ENCODE measurements at places on chromosomes 5 and 9.

GRCh38 chr5:82422001-82422740, 144.0 kb upstream of the RPS23 start:
- no peak for DNase-seq

GRCh38 chr9:131019388-131020239, 10.6 kb downstream of the LAMC3 start:
- no peak for DNase-seq

DNA sequence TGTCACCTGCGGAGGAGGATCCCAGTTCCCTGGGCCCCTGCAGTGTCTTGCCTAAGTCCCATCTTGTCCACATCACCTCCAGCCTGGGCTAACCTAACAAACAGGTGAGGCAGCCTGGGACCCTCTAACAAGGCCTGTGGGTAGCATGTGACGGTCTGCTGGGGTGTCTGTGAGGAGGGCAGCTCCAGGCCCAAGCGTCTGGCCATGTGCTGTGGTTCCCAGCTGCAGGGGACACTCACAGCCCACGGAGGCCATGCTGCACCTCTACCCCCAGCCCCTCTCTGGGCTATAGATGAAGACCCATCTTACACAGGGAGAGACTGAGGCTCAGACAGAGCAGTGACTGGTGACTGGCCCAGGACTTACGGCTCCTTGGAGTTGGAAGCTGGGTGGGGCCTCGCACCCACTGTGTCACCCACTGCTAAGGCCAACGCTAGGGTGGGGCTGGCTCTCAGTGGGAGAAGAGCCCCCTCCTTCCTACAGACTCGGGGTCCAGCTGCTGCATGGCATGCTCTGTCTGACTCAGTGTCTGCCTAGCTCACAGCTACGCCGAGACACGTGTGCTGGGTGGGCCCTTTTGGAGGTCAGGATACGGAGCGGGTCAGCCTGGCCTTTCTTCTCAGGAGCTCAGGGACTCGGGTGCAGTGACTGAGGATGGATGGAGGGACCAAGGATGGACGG, 40.8 kb upstream of the RNF130 start:
- DNase-seq: no peak

DNA sequence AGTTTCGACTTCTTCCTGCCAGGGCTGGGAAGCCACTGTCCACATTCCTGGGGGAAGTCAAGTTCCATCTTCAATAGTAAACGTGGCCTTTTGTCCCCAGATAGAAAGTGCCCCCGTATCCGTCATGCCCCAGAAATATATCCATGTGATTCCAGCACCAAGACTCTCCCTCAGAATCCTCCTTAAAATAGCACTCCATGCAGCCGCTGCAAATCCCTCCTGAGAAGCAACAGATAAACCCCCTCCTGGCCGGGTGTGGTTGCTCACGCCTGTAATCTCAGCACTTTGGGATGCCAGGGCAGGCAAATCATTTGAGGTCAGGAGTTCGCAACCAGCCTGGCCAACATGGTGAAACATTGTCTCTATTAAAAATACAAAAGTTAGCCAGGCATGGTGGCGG, 126.1 kb downstream of the OLFM1 start:
- DNase-seq: no peak

DNA sequence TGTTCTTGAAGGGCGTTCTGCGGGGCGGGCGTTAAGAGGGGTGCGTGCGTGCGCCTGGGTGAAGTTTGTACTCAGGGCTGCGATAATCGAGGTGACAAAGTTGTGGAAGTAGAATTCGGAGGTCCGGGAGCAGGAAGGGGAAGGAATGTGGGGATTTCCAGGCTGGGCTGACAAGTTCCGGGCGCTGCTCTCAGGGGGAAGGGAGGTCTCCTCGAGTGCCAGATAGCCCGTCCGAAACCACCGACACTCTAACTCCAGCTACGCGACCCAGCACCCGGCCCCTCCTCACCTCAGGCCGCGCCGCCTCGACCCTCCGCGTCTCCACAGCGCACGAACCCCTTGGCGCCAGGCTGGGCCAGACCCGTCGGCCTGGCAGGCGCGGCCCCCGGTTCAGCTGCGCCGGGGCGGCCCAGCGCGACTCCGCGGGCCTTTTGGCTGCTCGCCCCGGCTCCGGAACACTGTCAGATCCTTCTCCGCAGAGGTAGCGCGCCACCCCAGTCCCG, at the start of gene IL6ST:
Gene IL6ST, minus strand, starts transcription at position 469 of the 503 bp plus-strand sequence. CDS start 18,685 bp downstream, outside the sequence.
- DNase-seq: no peak

GRCh38 chr5:137203011-137203632, 296.0 kb downstream of the SPOCK1 start:
- no peak for DNase-seq

DNA sequence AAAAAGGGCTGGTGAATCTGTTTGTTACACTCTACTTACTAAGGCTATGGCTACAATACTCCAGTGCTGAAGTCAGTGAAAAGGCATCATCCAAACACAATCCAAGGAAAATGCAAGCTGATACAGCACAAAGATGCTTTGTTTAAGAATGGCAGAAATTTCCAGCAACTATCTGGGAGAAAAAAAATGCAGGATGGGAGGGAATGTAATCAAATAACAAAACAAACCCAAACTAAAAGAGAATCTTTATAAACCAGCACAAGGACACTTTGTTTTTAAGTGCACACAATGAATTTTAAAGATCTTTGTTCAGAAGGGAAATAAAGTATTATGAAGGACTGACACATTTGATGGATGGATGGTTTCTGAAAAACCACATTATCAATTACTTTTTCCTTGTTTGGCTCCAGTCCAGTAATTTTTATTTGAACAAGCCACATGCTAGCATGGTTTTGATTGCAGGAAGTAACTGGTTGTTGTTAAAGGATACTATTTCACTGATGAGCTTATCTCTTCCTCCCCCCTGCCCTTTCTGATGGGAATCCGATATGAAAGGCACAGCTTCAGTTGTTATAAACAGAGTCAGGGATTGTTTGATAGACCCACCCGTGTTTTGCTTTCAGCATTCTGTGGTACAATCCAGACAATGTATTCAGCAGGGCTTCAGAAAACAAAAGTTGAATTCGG, 12.1 kb upstream of the TLE4 start:
- no peak for DNase-seq

DNA sequence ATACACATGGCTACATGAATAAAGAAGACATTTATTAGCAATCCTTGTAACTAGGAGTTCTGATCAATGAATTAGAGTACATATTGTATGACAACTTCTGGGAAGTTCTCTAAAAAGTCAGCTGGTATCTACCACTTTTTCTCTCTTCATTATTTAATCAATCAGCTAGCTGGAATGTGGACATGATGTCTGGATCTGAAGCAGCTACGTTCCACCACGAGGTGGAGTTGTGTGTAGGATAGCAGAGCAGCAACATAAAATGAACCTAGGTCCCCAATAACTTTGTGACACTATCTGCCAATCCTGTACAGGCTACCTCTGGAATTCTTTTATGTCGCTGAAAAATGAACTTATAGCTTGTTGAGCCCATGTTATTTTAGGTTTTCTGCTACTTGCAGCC, 32.9 kb upstream of the ENTREP1 start:
- DNase-seq: no peak

DNA sequence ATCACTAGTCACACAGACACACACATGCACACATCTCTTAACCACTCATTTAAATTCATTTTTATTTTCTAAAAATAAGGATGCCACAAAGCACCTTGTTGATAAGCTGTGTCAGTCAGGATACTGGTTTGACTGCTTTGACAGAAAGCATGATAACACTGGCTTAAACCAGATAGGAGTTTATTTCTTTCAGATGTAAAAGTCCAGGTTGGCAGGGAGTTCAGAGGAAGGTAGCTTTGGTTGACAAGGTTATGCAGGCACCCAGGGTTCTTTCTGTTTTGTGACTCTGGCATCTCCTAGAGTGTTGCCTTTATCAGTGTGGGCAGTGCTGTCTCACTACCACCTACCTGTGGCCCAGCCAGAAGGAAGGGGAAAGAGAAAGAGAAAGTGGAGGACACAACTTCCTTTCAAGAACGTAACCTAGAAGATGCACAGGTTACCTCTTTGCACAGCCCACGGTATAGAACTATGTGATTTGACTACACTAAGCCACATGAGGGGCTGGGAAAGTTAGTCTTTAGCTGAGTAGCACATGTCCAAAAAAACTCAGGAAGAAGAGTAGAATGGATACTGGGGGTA, 334.7 kb downstream of the OSTF1 start:
- no peak for DNase-seq

DNA sequence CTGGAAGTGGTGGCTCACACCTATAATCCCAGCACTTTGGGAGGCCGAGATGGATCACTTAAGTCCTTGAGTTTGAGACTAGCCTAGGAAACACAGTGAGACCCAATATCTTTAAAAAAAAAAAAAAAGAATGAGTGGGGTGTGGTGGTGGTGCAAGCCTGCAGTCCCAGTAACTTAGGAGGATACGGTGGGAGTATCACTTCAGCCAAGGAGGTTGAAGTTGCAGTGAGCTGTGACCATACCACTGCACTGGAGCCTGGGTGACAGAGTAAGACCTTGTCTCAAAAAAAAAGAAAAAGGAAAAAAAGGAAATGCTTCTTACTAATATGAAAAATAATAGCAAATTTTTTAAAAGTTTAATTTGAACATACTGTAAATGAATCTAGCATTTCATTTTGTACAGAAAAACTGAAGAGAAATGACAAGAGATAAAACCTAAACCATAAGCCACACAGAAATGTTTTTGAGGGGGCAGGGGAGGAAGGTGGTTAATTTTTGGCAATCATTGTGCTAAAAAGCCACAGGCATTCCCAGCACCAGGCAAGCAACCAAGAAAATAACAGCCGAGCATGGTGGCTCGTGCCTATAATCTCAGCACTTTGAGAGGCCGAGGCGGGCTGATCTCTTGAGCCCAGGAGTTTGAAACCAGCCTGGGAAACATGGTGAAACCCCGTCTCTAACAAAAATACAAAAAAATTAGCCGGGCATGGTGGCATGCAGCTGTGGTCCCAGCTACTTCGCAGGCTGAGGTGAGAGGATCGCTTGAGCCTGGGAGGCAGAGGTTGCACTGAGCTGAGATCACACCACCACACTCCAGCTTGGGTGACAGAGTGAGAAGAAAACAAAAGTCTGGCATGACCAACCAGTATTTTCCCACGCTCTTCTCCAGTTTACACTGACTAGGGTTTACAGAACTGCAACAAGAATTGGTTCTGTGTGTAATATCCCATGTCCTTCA, 114.5 kb upstream of the NR5A1 start:
- DNase-seq: no peak

DNA sequence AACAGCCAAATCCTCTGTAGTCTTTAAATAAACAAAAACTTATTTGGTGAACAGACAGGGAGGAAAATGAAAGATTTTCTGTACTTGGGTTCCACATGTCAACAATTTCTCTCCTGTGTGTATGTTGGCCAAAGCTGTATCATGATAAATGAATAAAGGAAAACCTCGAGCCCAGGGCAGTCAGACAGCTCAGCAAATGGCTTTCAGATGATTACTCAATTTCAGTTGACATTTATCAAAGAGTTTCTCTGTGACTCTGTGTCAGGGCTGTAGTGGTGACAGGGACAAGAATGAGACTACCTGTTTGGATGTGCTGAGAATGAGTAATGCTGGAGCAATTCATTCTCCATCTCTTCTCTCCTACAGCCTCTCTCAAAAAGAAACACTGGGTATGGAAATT, 45.7 kb upstream of the PTGS1 start:
- DNase-seq: no peak

DNA sequence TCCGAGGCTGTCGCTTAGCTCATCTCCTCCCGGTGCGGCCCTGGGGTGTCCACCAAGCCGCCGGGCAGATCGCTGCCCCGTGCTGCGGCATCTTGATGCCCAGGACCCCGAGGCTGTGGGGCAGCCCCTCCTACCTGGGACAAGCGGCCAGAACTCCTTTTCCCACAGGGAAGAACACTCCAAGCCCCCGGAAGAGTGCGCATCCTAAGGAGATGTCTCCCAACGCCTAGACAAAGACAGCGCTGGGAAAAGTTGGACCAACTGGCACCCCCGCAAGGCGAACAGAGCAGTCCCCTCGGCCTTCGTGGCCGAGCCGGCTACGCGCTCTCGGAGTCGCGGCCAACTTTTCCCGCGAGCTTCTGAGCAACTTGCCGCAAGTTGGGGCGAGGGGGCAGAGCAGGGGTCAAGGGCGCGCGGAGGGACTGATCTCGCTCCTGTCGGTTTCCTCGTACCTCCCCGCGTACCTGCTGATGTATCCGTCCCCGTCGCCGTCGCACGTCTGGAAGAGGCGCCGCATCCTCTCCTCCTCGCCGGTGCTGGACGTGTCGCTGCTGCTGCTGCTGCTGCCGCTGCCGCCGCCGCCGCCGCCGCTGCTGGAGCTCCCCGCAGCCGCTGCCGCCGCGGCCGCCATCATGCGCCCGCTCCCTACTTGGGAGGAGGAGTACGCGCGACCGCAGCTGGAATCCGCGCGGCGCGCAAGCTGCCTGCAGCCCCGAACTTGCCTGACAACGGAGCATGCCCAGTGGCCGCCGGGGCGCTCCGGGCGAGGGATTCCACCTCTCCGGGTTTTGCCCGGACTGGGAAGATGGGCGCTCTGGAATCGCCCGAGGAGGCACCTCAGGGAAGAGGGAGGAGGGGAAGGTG, at the start of gene MCC:
Gene MCC, minus strand, starts transcription at position 673 of the 864 bp plus-strand sequence.
- no peak for DNase-seq

DNA sequence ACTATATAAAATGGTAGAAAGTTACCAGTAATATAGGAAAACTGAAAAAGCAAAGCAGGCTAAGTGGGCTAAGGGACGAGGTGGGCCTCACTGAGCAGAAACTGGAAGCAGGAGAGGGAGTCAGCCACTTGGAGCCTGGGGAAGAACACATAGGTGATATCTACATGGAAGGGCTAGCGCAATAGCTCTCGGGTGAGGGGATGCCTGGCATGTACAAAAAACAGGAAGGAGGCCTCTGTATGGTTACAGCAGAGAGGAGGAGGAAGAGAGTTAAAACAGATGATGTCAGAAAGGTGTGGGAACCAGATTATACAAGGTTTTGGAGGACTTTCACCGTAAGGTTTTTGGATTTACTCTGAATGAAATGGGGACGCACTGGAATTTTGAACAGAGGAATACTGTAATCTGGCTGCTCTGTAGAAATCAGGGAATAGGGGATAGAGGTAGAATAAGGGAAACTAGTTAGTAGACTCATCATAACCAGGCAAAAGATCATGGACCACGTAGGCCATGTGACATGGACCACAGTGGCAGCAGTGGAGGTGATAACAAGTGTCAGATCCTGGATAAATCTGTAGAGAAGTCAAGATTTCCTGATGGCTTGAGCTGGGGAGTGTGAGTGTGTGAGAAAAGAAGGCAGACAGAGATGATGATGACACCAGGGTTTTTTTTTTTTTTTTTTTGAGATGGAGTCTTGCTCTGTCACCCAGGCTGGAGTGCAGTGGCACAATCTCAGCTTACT, 52.5 kb downstream of the FNBP1 start:
- no peak for DNase-seq

- no peak for DNase-seq
These were observed 23.9 kb upstream of the DMRT2 start for GRCh38 chr9:1026219-1026618.

- no peak for DNase-seq
These were observed 403.2 kb upstream of the SGCD start for GRCh38 chr5:155923784-155924183.

GRCh38 chr5:71830681-71831539, 111.8 kb downstream of the CARTPT start:
- no peak for DNase-seq

- DNase-seq: no peak
These were observed 3.2 kb downstream of the PAPPA start for GRCh38 chr9:116156621-116157314.

GRCh38 chr9:37998881-37999587, 70.0 kb downstream of the SHB start:
- no peak for DNase-seq

GRCh38 chr5:28809811-28810750, 1771.7 kb upstream of the CDH9 start:
- no peak for DNase-seq

GRCh38 chr5:147854331-147854730, 22.9 kb upstream of the SPINK1 start:
- DNase-seq: no peak

GRCh38 chr5:135242866-135243555, 156.0 kb downstream of the MACROH2A1 start:
- DNase-seq: no peak
